ENCODE measurements at places on chromosomes 7 and 10. TPM values are rescaled to one million over a fixed set of nuclear protein-coding genes. Genes with fewer than 3 reads are reported as not detected.

Gene CAMK2B
- 2.5 TPM for total RNA-seq

Gene SPAM1
- total RNA-seq: not detected

Gene C10orf120
- total RNA-seq: not detected

Gene TMEM26
- not detected for total RNA-seq

Gene C10orf105
- not detected for total RNA-seq

Gene OR6B1
- not detected for total RNA-seq

Gene HOGA1
- not detected for total RNA-seq

Gene ZPBP
- not detected for total RNA-seq

Gene ADAM12
- 141 TPM for total RNA-seq

Gene CALN1
- not detected for total RNA-seq

Gene SLC39A12
- total RNA-seq: not detected

Gene AGBL3
- total RNA-seq: 2.4 TPM
